ENCODE measurements at places on chromosomes 12 and 14.

DNA sequence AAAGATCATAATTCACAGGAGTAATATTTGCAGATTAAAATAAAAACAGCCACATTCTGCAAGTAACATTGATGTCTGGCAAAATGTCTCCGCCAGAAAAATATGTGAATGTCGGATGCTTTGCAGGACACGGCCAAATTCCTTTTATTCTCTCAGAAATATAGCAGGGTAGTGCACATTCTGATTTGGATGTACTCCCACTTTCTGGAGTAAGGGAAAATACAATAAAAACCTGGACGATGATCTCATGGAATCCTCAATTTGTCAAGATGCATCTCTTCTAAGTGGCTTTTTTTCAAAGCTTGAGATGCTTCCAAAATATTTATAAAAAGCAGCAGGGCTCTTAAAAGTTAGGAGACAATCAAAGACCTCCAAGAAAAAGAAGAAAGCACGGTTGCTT, 133.3 kb downstream of the TBX5 start:
- DNase-seq = no peak

DNA sequence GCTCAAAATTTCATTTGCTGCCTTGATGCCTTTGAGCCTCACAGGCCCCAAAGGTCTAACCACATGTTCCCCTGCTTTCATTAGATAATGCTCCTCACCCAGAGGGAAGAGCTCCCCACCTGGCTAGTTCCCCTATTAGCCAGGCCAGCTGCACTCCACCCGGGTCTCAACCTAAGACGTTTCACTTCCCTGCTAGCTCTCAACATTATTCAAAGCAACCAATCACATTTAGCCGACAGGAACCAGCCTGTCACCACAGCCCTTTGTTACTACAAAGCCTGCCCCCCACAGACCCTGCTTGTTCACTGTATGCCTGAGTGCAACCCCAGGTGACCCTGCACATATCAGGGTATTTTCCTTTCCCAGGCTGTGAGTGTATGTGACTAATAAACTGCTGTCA, 78.6 kb downstream of the SLC15A5 start:
- DNase-seq = no peak

GRCh38 chr14:32950584-32950983, 11.9 kb downstream of the NPAS3 start:
- DNase-seq = no peak

DNA sequence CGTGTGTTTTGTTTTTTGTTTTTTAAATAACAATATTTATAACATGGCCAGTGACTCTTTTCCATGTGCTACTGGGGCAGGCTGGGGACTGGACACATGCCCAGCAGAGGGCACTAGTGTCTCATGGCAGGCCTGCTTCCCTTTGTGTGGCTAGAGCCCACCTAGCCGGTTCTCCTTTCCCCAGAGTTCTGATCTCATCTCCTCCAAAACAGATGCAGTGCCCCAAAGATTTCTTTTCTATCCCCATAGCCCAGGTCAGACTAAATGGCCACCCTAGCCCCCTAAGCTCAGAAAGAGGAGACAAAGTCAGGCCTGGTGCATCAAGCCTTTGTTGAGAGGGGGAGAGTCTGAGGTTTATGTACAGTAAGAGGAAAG, 21.2 kb downstream of the PRPF40B start:
- DNase-seq = peak; percentile 61

GRCh38 chr14:98951521-98952152, 320.4 kb downstream of the BCL11B start:
- no peak for DNase-seq

GRCh38 chr12:21416511-21417121, 20.8 kb upstream of the PYROXD1 start:
- no peak for DNase-seq

DNA sequence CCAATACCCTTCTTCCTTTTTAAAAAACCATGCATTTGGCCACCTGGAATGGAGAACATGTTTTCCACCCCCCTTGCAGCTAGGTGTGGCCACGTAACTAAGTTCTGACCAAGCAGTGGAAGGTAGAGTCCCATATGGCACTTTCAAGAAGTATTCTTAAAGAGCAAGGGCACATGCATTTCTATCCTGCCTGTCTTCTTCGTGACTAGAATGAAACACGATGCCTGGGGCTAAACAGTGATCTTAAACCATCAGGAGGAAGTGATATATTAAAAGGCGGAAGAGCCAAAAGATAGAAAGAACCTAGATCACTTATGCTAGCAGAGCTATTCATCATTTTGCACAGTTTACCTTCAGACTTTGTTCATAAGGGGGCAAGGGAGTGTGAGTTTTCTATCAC, 16.0 kb upstream of the DDX11 start:
- DNase-seq = no peak

DNA sequence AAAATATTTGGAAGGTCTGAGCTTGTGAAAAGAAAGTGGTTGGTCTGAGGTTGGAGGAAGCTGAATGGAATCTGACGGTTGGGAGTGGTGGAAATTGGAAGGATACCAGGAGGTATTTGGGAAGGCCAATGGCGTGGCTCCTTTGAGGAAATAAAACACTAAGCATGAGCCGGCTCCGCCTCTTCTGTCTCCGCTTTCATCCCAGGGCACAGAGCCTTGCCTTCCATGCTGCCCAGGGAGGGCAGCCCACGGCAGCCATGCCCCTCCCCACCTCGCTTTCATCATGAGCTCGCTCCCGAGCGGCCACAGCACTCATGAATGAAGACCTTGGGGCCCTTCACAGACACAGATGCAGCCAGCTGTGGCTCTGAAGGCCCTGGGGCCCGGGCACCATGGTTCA, 36.2 kb downstream of the HSP90AA1 start:
- DNase-seq = no peak

DNA sequence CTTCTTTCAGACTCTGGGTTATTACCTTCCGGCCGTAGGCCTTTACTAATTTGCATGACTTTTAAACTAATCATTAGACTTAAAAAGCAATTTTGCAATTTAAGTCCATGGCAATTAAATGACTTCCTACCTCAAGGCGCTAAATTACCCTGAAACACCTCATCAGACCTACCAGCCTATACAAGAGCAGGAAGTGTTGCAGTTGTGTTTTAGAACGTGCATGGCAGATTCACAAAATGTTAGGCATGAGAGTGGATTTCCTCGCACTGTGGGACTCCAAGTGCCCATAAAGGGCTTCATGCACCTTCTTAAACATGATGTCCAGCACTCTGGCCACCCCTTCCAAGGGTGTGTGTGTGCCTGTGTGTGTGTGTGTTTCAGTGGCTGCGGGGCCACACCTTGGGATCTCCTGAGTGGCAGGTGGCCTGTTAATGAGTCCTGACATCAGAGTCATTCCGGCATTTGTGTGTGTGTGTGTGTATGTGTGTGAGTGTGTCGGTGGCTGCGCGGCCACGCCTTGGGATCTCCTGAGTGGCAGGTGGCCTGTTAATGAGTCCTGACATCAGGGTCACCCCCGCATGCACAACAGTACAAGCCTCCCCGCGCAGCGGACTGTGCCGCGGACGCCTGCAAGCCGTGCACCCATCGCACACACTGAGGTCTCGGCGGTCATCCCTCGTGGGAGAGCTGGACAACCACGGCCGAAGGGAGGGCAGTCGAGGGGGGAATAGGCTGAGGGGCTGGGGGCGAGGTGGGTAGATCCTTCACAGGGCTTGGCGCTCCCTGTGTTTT, 900 bp downstream of the C2CD5 start:
- DNase-seq = peak; percentile 23

DNA sequence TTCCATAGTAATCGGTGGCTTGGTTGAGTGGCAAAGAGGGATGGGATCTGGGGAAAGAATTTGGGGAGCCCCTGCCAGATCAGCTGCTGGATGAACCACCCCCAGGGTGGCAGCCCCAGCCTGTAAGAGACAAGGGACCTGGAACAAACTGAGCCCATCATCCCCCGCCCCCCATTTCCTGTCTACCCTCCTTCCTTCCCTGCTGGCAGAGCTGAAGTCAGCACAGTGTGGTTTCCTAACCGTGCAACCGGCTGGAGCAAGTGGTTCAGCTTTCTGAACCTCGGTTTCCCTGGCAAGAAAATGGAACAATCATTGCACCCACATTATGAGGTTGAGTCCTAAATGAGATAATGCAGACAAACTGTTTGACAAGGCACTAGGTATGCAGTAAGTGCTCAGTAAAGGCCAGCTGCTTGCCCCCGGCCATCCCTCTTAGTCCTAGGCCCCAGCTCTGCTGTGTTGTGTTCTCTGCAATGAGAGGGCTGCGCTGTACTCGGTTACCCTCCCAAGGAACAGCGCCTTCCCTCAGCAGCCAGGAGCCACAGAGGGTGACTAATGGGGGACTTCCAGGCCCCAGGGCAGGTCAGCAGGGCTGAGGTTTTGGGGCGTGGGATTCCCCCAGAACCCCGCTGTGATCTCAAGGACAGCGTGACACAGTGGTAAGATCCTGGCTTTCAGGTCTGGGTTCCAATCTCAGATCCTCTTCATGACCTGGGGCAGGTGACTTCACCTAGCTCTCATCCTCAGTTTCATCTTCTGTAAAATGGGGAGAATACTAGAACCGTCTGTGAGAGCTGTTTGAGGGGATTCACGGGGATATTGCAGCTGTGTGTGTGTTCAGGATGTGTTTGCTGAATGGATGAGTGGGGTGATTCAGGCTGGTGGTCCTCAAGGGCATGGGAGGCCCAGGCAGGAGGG, 16.5 kb downstream of the SELPLG start:
- DNase-seq = no peak
